Left ventricle myocardium inferior (tissue), 1 donor: ENCODE measurements at places on chromosomes 6 and 20.
A peak's percentile ranks its signal among the peaks of the same experiment; 100 is the strongest.

- H3K36me3 ChIP-seq = no peaks in the 10 kb centered on the region
- H3K27me3 ChIP-seq = no peaks in the 10 kb centered on the region
- H3K27ac ChIP-seq = peak overlapping the region; percentile 76
- DNase-seq = no peak
- H3K4me3 ChIP-seq = no peak overlapping the region
These were observed 110.5 kb upstream of the MTHFD1L start for GRCh38 chr6:150755042-150755441.

- H3K36me3 ChIP-seq = peaks cover 45% of the 10 kb centered on the region
- no peak overlapping the region for H3K27ac ChIP-seq
- no peak overlapping the region for H3K4me3 ChIP-seq
- H3K4me1 ChIP-seq = no peaks in the 10 kb centered on the region
- no peaks in the 10 kb centered on the region for H3K27me3 ChIP-seq
These were observed 54.8 kb downstream of the SENP6 start for GRCh38 chr6:75656479-75656878.

DNA sequence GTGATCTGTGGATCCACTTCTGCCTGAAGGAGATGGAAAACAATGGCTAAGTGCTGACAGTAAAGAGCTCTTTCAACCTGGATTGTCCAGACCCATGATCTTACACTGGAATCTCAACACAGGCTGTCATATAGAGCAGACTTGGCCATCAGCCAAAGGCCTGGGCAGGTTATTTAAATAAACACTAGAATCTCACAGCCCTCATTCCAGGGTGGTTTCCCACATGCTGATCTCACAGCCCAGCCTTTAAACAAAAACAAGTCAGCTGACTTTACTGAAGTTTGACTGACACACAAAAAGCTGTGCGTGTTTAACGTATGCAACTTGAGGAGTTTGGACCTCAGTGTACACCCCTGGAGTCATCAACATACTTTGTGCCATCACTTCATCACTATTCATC, 28.4 kb downstream of the SYNDIG1 start:
- DNase-seq = no peak
- H3K27ac ChIP-seq = no peak overlapping the region
- H3K4me1 ChIP-seq = peaks cover 34% of the 10 kb centered on the region
- H3K4me3 ChIP-seq = no peak overlapping the region

DNA sequence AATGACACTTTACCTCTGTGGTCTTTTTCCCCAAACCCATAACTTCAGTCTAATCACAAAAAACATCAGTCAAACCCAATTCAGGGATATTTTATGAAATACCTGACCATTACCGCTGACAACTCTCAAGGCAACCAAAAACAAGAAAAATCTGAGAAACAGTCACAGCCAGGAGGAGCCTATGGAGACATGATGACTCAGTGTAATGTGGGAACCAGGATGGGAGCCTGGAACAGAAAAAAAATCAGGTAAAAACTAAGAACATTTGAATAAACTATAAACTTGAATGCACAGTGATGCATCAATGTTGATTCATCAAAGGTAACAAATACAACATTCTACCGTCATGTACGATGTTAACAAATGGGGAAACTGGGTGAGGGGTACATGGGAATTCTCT, 84.1 kb upstream of the TSHZ2 start:
- no peaks in the 10 kb centered on the region for H3K36me3 ChIP-seq
- no peak overlapping the region for H3K4me3 ChIP-seq
- H3K4me1 ChIP-seq = no peaks in the 10 kb centered on the region
- no peaks in the 10 kb centered on the region for H3K27me3 ChIP-seq
- DNase-seq = no peak

DNA sequence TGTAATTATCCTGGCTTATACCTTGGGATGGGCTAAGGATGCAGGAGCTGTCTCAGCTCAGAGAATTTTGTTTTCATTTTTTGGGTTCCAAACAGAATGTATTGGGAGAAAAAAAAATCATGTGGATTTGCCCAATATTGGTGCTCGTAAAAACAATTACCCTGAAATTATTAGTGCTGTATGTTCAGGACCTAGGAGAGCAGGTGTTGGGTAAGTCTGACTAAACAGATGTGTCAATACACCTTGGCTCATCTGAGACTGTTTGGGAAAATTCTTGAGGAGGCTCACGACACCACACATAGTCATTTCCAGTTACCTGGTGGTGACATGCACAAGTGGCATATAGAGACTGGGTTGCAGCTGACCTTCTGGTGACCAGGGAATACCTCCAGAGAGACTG, 802.1 kb upstream of the FLRT3 start:
- no peaks in the 10 kb centered on the region for H3K4me1 ChIP-seq
- H3K27me3 ChIP-seq = no peaks in the 10 kb centered on the region
- H3K27ac ChIP-seq = no peak overlapping the region
- no peak overlapping the region for H3K4me3 ChIP-seq
- H3K36me3 ChIP-seq = no peaks in the 10 kb centered on the region

GRCh38 chr20:16475225-16475624, 98.0 kb downstream of the KIF16B start:
- H3K4me3 ChIP-seq = no peak overlapping the region
- no peaks in the 10 kb centered on the region for H3K27me3 ChIP-seq
- peaks cover 4% of the 10 kb centered on the region for H3K36me3 ChIP-seq
- peaks cover 4% of the 10 kb centered on the region for H3K4me1 ChIP-seq

GRCh38 chr20:36872852-36873251, 3.1 kb upstream of the TLDC2 start:
- no peak overlapping the region for H3K27ac ChIP-seq
- H3K4me1 ChIP-seq = peaks cover 9% of the 10 kb centered on the region
- no peaks in the 10 kb centered on the region for H3K27me3 ChIP-seq
- H3K36me3 ChIP-seq = no peaks in the 10 kb centered on the region
- no peak overlapping the region for H3K4me3 ChIP-seq
- DNase-seq = no peak

DNA sequence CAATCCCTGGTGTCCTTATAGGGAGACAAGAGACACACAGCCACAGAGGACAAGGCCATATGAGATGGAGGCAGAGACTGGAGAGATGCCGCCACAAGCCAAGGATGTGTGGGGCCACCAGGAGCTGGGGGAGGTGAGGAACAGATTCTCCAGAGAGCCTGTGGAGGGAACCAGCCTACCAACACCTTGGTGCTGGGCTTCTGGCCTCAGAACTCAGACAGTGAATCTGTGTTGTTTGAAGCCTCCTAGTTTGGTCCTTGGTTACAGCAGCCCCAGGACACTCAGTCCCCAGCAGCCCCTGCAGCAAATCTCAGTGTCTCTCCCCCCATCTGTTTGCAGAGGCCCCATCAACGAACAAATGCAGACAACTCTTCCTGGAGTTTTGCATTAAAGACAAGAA, 73.2 kb upstream of the BHLHE23 start:
- H3K36me3 ChIP-seq = no peaks in the 10 kb centered on the region
- no peak for DNase-seq
- no peaks in the 10 kb centered on the region for H3K4me1 ChIP-seq
- H3K27ac ChIP-seq = no peak overlapping the region

GRCh38 chr6:134896910-134897309, 53.0 kb downstream of the ALDH8A1 start:
- DNase-seq = no peak
- no peak overlapping the region for H3K4me3 ChIP-seq
- no peaks in the 10 kb centered on the region for H3K36me3 ChIP-seq
- H3K27ac ChIP-seq = no peak overlapping the region
- peaks cover 21% of the 10 kb centered on the region for H3K27me3 ChIP-seq
- no peaks in the 10 kb centered on the region for H3K4me1 ChIP-seq

DNA sequence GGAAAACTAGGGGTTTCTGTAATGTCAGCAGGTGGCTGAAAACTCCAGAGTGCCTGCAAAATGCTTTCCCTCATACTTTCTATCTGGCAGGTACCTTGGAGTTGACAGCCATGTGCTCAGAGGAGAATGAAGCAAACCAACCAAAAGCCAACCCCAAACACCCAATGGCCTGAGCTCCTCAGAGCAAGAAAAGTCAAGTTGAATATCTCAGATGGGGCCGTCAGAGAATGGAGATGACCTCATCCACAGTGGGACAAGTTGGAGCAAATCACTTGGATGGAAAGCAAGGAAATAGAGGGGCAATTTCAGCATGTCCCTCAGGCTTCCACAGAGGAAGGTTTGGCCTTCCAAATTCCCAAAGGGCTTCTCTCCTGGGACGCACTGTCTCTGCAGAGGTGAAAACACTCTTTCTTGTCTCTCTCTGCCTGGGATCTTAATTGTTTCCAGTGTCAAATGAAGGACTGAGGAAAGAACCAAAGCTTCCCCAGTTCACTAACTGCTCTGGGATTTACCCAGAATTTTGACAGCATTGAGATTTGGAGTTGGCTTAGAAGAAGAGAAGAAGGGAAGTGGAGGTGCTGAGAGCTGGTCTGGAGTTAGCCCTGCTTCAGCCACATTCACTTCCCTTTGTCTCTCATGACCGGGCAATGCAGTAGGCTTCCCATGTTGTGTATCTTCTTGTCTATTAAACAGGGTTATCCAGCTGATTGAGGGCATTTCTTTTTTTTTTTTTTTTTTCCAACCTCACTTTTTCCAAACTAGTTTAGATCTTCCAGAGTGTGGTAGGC, 42.2 kb downstream of the PRND start:
- no peak for DNase-seq
- no peak overlapping the region for H3K27ac ChIP-seq
- peaks cover 8% of the 10 kb centered on the region for H3K4me1 ChIP-seq
- H3K4me3 ChIP-seq = no peak overlapping the region

GRCh38 chr6:138128096-138128495, 20.9 kb upstream of the PERP start:
- no peak overlapping the region for H3K27ac ChIP-seq
- no peaks in the 10 kb centered on the region for H3K4me1 ChIP-seq
- H3K36me3 ChIP-seq = no peaks in the 10 kb centered on the region
- DNase-seq = no peak
- H3K4me3 ChIP-seq = no peak overlapping the region

GRCh38 chr6:139250296-139251044, 41.3 kb downstream of the TXLNB start:
- DNase-seq = peak; percentile 52
- H3K27me3 ChIP-seq = no peaks in the 10 kb centered on the region
- peak overlapping the region; percentile 8 for H3K4me3 ChIP-seq
- peaks cover 36% of the 10 kb centered on the region for H3K4me1 ChIP-seq
- peak overlapping the region; percentile 82 for H3K27ac ChIP-seq
- peaks cover 34% of the 10 kb centered on the region for H3K36me3 ChIP-seq

DNA sequence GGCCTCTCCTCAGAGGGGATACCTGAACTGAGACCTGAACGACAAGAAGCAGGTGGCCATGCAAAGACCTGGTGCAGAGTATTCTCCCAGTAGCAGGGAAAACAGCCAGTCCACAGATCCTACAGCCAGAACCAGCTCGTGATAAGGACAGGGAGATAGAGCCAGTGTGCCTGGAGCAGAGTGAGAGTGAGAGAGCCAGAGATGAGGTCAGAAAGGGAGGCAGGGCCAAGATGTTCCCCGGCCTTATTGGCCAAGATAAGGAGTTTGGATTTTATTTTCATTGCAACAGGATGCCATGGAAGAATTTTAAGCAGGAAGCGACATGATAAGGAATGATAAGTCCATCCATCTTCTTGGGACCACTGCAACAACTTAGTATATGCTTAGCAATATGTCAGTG, 111.8 kb downstream of the UBE3D start:
- H3K27ac ChIP-seq = no peak overlapping the region
- no peaks in the 10 kb centered on the region for H3K27me3 ChIP-seq
- H3K36me3 ChIP-seq = no peaks in the 10 kb centered on the region
- H3K4me1 ChIP-seq = peaks cover 12% of the 10 kb centered on the region

GRCh38 chr6:139832493-139833305, 458.3 kb upstream of the CITED2 start:
- peaks cover 14% of the 10 kb centered on the region for H3K4me1 ChIP-seq
- no peaks in the 10 kb centered on the region for H3K27me3 ChIP-seq
- no peak overlapping the region for H3K27ac ChIP-seq

DNA sequence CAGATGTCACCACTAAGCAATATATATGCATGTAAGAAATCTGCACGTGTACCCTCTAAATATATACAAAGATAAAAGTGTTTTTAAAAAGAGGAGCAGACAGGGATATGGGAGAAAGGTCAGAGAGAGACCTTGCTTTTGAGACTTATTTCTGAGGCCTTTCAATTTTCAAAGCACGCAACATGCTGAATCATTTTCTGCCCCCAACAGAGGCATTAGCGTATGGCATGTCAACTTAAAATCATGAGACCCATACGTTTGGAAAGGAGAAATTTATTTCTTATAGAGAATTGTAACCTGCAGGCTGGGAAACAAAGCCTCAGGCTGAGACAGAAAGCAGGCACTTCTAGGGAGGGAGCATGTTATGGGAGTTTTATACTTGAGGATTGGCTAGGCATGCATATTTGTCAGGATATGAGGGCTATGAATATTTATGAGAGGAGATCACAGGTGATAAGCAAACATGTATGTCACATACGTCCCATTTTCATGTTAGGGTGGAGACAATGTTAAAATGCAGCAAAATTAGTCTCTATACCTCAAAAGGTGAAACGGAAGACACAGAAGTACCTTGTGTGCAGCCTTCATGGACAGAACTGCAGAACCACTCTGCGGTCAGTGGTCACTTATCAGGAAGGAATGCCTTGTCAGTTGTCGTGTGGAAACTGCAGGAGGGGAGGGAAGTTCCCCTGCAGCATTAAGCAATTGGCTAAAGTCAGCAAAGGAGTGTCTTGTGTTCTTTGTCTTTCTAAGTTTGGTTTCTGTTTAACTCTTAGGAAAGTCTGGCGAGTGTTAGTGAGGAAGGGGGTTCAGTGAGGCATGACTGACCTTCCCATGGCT, 6.3 kb upstream of the GABRR2 start:
- H3K4me1 ChIP-seq = peaks cover 24% of the 10 kb centered on the region
- no peak overlapping the region for H3K4me3 ChIP-seq
- no peak overlapping the region for H3K27ac ChIP-seq

DNA sequence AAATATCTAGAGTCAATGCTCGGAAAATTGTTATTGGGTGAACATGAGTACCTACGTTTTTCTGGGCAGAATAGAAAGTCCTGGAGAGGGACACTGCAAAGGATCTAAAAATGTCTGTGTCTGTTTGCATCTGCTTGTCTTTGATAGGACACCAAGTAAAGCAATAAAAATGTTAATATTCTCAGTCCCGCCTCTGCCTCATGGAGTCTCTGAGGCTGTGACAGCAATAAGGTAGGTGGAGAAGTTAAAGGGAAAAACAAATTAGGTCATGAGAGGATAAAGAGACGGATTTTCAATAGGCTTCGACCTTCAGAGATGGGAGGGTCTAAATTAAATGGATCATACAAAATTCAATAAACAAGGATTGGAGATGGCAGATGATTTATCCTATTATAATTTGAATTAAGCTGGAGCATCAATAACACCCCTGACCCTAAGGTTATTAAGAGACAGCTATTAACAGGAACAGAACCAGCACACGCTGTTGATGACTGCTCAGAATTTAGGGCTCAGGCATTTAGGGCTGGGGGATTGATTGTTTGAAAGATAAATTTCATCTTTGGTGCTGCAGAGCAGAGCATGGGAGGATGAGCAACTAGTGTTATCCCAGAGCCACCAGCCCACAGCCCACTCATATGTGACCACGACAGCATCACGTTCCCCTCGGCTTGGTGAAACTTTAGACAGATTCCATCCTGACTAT, 620.3 kb upstream of the CDH4 start:
- no peak overlapping the region for H3K4me3 ChIP-seq
- DNase-seq = no peak
- H3K36me3 ChIP-seq = no peaks in the 10 kb centered on the region
- H3K27ac ChIP-seq = peak overlapping the region; percentile 59
